ENCODE measurements at places on chromosomes 7 and 10.

- DNase-seq = no peak
These were observed 24.5 kb downstream of the TMEM120A start for GRCh38 chr7:75969704-75970498.

DNA sequence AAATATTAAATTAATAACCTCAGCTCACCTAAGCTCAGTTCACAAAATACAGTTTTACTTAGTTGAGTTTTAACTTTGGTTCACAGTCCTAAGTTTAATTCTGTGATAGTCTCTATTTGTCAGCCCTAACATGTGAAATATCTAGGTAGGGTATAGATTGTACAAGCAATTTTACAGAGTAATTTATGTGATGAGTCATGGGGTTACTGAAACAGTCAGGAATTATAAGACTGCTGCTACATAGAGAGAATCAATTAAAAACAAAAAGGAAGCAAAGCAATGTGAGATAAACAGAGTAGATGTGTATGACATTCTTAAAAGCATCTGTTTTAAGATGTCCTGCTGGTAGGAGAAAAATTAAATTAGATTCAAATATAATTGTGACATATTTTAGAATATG, 1018.2 kb upstream of the KCND2 start:
- DNase-seq = no peak

- no peak for DNase-seq
These were observed 75.8 kb downstream of the JAZF1 start for GRCh38 chr7:28104811-28105210.

DNA sequence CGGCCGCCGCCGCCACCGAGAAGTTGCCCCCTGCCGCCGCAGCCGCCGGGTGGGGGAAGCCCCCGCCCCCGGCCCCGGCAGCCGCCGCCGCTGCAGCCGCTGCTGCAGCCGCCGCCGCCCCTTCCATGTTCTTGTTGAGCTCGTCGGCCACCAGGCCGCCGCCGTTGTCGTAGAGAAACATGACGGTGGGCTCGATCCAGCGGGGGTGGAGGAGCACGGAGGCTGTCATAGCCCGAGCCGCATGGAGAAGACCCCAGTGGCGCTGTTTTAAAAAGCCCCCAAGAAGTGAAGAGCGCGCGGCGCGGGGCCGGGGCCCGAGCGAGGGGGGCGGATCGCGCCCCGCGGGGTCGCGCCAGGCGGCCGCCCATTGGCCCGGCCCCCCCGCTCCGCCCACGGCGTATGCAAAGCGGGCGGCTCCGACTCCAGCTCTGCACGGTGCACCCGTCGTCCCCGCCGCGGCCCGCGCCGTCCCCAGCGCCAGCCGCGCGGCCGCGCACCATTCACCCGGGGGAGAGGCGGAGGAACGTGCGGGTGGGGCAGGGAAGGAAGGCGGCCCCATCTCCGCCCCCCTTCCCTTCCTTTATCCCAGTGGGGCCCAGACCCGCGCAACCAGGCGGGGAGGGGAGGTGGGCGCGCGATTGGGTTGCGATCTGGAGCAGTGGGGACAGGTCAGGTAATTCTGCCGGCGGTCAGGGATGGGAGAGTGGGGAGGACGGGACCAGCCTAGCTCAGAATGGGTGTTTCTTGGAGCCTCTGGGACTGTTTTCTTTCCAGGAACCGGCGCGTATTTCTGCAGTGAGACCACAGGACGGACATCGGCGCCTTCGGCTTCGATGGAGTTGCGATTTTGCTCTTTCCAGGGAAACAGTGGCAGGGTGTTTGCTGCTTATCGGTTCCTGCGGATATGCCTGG, at the start of gene HOXA13:
Gene HOXA13, minus strand, starts transcription at position 243 of the 912 bp plus-strand sequence. Its CDS starts 14 bp downstream, at position 229.
- DNase-seq = no peak

- DNase-seq = peak; percentile 89
These were observed 23.7 kb downstream of the TSPAN14 start for GRCh38 chr10:80477813-80478212.

DNA sequence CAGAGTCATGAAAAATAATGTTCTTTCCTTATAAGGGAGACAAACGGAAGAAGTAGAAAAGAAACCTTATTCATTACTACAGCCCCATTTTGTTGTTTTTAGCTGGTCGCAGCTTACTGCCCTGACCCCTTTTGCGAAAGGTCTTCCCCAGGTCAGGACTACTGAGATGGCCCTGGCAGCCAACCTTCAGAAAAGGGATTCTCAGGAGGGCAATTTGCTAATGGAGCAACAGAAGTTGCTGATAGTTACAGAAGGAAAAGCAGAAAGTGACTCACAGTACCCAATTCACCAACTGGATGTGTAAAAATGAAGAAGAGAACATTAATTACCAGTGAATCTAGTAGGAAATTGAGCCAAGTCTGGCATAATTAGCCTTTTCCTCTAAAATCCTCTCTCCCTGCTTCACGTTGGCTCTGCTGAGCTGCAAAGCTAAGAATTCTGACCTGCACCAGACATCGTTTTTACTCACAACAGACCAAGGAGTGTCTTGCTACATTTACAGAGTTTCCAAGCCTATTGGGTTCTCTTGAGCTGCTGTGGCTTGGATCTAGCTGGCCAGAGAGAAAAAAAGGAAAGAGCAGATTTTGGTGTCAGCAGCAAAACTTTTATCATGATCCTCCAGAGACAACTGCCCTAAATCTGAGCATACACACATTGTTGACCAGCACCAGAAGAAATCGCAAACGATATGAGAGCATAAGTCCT, 499.9 kb upstream of the FZD8 start:
- no peak for DNase-seq

DNA sequence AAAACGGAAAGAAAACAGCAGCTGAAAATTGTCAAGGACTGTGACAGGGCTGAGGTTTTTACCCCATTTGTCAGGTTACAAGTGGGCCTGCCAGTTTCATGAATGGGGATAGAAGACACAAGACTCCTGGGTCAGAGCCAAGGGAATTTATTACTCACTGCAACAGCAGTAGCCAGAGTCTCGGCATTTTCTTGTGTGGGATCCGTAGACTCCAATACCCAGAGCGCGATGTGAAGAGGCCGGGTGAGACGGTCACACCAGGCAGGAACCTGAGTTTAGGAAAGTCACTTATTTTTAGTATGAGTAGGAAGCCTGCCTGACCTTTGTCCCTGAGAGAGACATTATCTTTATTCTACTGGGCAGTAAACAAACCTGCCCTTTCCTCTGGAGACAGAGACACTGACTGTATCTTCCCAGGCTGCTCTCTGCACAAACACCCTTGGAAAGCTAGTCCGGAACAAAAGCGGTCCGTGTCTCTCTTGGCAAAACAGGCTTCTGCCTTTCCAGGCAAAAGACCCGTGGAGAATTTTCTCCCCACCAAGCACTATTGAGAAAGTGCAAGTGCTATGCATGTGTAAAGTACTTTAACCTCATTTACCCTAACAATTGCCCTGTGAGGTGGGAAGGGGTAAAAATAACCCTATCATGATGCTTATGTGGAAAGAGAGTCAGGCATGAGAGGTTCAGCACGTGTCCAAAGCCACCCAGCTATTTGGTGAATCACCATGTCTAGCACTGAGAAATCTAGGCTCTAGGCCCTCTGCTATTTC, 58.4 kb downstream of the JCAD start:
- peak; percentile 49 for DNase-seq

- no peak for DNase-seq
These were observed 340.9 kb downstream of the LRMDA start for GRCh38 chr10:75772153-75772887.

DNA sequence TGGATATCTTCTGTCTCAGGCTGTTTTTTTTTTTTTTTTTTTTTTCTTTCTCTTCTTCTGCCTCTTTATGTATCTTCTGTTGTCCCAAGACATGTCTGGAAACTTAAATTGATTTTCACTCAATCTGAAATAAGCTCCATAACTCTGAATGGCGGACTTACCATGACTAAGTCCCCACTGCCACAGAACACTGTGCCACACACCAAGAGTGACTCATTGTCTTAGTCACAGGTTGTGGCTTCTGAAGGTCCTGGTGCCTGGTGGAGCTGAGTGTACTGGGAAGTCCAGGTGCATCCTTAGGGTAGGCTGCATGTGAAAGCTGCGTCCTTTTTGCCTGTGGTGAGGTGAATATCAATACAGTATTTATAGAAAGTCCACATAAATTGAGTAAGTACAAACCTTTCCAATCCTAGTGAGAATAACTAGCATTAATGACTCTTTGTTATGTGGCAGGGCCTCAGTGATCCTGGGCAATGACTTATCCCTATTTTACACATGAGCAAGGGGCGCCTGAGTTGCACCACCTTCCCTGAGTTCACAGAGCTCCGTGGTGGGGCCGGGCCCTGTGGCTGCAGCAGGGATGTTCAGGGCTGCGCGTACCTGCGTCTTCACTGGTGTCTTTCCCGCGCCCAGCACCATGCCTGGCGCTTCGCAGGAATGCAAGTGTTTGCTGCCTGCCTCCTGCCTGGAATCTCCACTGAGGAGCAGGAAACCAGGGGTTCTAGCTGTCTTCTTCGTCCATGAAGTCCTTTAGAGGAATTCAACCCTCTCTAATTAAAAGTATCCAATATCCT, 4.3 kb downstream of the PFKP start:
- peak; percentile 97 for DNase-seq

GRCh38 chr7:94432817-94433216, 38.1 kb downstream of the COL1A2 start:
- DNase-seq = no peak

GRCh38 chr10:48604991-48605508, at the start of gene ARHGAP22:
Gene ARHGAP22 (minus strand): TSS chr10:48605073. CDS start chr10:48604796, 277 bp downstream.
- no peak for DNase-seq

DNA sequence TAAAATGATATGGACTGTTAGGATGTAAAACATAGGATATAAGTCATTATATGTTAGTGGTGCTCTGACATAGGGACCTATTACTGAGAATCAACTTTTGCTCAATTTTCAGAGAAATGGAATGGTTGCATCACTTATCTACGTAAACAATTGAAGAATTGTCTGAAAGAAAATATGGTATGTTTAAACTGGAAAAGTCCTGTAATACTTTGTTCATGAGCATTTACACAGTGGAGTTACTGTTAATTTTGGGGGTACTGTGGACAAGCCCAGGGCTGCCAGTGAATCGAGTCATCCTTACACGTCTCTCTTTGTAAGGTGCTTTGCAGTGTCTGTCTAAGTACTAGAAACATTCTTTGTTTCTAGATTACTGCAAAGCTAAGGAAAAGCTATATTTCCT, 152.0 kb downstream of the ZNF22 start:
- no peak for DNase-seq

DNA sequence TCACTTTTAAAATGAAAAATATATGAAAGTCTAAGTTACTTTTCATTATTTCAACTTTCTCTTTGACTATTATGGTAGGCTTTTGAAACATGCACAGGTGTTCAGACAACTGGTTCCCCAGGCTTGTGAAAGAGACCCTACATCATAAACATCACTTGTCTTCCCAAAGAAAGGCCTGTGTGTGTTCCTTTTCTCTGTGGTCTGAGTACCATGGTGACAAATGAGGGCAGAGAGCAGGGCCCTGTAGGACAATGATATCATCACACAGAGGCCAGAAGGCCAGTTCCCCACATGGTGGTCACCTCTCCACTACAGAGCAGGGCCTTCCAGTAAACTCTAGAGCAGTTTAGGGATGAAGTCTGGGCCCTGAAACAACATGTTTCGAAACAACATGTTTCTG, 288.8 kb downstream of the USP6NL start:
- DNase-seq = no peak

GRCh38 chr7:159144758-159145489, at the start of gene VIPR2:
Gene VIPR2 (minus strand): TSS chr7:159144867. CDS start chr7:159144771, 96 bp downstream.
- DNase-seq = no peak

DNA sequence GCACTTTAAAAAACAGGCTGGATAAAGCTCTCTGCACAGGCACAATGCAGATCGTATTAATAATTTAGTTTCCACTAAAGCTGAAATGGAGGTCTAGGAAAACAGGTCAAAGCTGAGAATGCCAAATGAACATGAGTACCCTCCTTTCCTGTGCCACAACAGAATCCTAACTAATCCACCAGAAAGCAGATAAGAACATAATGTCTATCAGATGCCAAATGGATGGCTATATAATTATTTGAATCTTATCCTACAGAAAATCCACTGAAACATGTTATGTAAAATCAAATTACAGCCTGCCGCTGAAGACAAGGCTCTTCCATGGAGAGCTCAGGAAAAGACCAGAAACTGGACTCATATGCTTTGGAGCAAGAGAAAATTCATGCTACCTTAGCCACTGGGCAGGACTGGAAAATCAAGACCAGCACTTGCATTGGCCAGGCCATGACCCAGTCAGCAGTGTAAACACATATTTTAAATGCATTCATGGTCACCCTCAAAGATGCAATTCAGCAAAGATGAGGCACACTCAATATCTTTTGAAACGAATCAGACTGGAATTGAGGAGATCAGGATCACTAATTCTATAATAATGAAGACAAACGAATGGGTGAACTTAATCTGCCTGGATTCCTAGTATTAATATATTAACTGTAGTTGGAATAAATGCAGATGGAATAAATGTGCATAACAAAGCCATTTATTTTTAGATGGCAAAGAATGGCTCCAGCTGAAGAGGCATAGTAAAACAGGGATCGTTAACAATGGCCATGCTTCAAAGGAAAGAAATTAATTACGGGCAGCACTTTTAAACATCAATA, 13.2 kb downstream of the ANK3 start:
- no peak for DNase-seq

DNA sequence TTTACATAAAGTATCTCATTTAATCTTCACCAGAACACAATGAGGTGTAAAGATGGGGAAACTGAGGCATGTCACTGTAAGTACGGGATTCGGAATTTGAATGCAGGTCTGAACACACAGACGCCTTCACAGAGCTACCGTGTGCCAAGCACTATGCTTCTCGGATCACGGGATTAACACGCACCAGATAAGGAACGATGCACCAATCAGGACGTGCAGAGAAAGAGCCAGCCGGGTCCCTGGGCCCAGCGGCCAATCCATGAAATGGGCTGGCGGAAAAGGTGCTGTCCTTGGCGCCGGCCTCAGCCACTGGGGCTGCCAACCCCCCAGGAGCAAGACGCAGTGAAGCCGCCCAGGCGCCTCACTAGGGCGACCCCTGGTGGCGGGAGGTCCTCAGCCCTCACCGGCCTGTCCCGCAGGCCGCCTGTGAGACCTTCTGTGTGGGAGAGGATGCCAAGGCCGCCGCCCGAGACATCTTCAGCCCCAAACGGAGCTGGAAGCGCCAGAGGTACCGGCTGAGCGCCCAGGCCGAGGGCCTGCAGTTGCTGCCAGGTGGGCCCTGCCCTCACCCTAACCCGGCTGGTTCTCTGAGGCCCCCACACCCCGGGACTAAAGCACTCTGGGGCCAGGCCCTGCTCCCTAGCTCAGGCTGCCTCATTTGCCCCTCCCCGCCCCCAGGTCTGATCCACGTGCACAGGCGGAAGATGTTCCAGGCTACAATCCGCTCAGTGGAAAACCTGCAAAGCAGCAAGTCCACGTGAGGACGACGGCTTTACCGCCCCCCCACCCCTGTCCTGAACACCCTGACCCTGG, 15.6 kb downstream of the ATG9B start:
- no peak for DNase-seq

GRCh38 chr10:5402798-5403197, 1.8 kb downstream of the TUBAL3 start:
- DNase-seq = no peak

- DNase-seq = no peak
These were observed 145.8 kb downstream of the FRMD4A start for GRCh38 chr10:14184841-14185315.

- DNase-seq = no peak
These were observed 29.1 kb upstream of the RHOBTB1 start for GRCh38 chr10:60973086-60973485.
